Activated CD4-positive, alpha-beta T cell treated with anti-CD3 and anti-CD28 coated beads, Interleukin-2, amount 50 U/mL, for 24 hours (primary cell): ENCODE measurements at places on chromosomes 2 and 18.

- DNase-seq, result no peak
Observed at GRCh38 chr2:172893671-172894070, 158.0 kb downstream of the RAPGEF4 start.

DNA sequence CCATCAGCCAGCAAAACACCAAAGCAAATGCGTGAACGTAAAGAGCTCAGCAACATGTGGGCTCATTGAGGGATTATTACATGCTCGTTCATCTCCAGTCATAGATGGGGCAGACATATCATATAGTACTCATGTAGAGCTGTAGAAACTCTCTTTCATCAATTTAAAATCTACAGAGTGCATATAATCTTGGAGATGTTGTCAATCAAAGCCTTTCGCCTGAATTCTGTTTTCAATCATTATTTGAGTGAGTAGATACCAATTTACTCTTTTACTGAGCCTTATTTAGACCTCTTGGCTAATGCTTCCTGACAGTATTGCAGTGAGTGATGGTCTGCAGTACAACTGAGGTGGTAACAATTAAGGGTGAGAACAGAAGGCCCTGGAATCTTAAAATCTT, 7.0 kb downstream of the RIT2 start:
- DNase-seq, result no peak

GRCh38 chr2:10720947-10721395, 459 bp upstream of the ATP6V1C2 start:
- no peak for DNase-seq

- DNase-seq, result no peak
Observed at GRCh38 chr2:215436705-215437565, 1.1 kb upstream of the FN1 start.

GRCh38 chr2:217993817-217994463, 8.9 kb downstream of the TNS1 start:
- DNase-seq, result peak; percentile 15

DNA sequence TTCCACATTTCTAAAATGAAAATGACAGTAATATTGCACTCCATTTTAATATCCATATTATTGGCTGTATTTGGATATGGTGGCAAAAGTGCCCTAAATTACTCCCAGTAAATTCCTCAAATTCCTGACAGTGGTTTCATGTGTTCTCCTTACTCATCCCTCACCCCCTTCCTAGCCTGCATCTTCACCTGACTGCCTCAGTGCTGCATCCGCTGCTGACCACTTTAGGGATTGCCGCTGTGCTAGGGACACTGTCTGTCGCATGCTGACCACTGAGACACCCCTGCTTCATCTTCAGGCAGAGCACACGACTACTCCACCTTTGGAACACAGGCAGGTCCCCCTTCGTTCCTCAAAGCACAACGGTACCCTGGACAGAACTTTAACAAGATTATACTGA, 32.6 kb downstream of the DSEL start:
- no peak for DNase-seq

DNA sequence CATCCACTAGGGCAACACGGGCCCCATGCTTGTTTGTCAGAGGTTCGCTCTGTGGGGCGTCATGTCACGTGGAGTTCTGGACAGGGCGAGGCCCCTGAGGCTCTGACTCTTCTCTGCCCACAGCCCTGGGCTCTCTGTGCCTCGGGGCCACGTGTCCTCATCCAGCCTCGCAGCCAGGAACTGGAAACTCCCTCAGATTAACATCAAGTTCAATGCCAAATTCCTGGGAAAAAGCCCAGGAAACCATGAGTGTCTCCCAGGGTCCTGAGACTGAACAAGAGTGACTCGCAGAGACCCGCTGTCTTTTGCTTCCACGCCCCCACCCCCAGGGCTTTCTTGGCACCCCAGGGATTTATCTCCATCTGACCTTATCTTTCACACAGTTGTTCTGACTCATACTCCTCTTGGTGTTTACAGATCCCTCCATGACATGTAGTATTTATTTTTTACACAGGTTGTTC, 174.0 kb upstream of the PIEZO2 start:
- DNase-seq, result no peak

- DNase-seq, result no peak
Observed at GRCh38 chr2:242098034-242098433, 228.5 kb downstream of the RTP5 start.

- no peak for DNase-seq
Observed at GRCh38 chr2:154698721-154699574, 453 bp downstream of the KCNJ3 start.

GRCh38 chr2:39164089-39164488, 43.2 kb upstream of the SOS1 start:
- DNase-seq, result no peak

- no peak for DNase-seq
Observed at GRCh38 chr18:21074336-21075323, 37.0 kb downstream of the ROCK1 start.

- no peak for DNase-seq
Observed at GRCh38 chr2:15287447-15288184, 273.5 kb downstream of the NBAS start.

DNA sequence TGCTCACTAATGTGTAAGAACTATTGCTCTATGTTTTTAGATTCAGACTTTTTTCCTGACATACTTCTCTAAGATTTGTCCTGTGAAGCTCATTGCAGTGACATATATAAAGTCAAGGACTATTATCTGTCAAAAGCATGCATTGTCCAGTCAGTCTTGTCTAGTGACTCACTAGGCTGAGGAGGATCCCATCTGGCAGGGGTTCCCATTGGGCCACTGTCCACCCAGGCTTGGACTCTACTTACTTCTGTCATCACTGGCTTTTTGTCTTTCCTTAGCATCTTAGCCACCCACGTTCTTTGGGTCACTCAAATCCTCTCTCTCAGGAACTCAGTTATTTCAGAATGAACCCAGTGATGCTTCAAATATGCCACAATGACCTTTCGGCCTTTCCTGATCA, 132.6 kb upstream of the NABP1 start:
- DNase-seq, result no peak

- DNase-seq, result no peak
Observed at GRCh38 chr18:55013685-55014084, 54.4 kb upstream of the CCDC68 start.

DNA sequence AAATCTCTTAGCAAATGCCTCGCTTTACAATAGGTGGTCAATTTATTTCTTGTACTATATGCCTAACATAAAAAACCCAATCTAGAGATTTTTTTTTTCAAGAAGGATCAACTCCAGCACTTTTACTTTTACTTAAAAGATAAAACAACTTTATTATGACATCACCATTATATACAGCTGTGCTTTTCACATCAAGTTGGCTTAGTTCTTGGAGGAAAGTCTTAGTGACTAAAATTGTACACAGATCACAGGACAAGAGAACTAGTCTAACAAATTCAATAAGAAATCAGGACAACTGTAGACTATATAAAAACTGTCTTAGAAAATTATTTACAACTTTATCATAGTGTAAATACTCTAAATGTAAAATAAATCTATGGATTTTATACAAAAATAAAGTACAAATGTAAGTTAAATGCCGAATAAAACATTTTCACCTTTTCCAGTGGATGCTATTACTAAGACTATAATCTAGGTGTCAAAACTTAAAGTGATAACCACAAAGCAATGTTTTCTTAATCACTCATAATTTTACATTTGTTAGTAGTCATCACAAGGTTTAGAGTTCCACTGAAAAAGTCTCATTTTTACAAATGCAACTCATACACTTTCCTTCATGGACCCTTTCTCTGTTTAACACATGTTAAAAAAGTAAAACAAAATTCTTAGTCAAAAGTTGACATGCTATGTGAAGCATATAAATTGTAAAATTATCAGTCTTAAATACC, 5.4 kb upstream of the CD302 start:
- DNase-seq, result no peak

DNA sequence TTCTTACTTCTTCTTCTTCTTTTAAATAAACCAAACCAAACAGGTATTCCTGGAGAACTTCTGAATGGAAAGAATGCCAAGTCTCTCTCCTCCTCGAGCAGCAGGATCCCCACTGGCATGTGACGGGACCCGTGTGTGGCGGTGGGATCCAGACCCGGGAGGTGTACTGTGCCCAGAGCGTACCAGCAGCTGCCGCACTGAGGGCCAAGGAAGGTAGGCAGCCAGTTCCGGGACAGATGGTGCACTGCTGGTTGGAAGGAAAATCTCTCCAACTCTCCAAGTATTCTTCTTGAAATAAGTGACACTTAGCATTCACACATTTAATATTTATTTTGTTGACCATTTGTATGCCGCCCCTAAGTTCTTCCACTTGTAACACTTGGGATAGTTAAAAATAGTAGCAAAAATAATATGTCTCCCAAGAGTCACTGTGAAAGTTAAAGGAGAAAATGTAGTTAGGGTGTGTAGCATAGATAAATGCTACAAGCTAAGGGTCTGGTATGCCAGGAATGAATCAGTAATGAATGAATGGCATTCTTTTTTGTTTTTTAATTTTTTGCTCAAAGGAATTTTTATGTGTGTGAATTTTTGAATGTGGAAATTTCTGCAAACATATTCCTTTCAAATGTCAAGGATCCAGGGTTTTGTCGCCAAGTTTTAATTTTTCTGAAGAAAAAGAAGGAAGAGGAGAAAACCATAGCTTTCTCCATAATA, 349.9 kb downstream of the THSD7B start:
- DNase-seq, result no peak

GRCh38 chr18:79819968-79820351, 22.2 kb downstream of the KCNG2 start:
- DNase-seq, result no peak

DNA sequence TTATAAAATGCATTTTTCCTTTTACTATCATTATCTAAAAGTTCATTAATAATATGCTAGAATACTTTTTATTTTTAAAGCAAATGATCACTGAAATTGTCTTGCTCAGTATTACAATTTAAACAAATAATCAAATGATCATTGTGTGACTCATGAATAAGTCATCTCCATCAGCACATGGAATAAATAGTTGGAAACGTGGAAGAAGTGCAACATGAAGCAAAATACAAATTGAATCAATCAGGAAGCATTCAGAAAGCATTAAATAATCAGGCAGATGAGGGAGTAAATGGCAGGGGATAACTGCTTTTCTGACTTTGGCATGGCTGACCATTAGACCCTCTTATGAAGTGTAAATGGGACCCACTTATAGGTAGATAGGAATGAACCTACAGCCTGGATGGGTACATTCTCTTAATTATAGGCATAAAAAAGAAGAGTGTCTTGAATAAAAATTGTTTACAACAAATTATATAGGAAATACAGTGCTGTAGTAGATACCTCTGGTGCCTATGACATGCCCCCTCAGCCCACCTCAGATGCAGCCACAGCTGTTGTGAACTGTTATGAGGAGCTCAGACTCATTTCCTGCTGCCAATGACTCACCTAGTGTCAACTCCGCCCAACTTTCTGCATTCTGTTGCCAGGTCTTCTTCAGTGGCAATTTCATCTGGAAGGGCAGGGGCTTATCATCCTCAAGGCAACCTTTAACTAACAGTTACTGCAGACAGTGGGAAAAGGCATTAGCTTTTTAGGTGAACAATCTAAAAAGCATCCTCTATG, 936.0 kb downstream of the TRIB2 start:
- DNase-seq, result no peak

DNA sequence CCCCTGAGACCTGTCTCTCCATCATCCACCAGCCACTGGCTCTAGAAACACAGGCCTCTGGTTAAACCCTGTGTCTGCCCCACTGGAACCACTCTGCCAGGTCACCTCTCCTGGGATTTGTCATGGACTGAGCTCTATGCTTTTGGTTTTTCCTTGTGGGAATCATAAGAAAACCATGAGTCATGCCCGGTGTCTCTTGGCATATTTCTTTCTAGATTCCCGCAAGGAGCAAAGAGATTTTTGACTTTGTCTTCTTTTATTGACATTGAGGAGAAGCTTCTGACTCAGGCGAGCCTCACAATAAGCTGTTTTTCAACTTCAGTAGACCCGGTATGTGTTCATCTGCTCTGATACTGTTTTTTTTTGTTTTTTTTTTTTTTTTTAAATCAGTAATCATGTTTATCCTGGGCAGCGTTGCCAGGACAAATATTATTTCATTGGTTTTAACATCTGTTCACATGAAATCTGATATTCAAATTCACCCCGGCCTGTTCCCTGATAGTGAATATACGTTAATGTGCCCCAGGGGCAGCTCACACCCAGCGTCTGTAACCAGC, 207.1 kb downstream of the ACKR3 start:
- DNase-seq, result no peak

GRCh38 chr2:138177693-138178092, 213.4 kb downstream of the HNMT start:
- no peak for DNase-seq

DNA sequence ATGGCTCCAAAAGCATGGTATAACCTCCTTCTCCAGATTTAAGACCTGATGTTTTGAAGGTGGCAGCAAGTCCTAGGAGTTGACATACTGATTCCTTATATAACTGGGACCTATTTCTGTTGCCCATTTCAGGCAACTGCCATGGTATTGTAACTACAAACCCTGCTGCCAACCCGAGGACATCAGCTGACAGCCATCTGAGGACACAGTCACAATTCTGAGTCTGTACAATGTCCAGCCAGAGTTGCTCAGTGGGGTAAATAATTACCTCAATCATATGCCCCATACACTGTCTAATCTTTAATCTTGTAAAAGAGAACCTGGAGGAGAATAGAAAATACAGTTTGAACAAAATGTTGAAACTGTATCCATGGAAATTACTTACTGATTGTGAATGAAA, 8.7 kb upstream of the GAREM2 start:
- no peak for DNase-seq

DNA sequence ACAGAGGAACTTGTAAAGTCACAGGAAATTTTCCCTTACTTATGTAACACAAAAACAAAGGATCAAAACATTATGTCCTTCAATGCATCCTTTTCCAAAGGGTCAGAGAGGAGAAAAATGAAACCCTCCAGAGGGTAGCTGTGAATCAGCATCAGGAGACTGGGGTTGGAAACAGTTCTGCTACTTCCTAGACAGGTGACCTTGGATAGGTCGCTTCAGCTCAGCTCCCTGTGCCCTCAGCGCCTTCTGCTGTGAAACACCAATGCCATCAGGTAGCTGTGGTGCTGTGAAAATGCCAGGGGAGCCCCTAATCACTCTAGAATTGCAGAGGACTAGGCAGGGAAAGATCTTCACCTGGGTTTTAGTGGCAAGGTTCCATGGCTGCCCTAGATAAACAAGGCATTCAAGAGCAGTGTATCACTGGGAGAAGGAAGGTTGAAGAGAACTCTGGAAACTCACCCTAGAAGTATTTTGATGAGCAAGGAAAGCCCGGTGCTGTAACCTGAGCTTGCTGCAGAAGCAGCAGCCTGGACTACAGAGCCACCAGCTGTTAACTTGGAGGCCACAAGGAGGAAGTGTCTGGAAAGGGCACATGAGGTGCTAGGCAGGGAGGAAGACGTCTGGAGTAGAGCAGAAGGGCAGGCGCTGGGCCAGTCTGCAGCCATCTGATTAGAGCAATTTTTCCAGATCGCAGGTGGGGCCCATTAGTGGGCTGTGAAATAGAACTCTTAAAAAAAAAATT, 100.7 kb upstream of the MCFD2 start:
- DNase-seq, result no peak

GRCh38 chr18:70961939-70962338, 673.1 kb downstream of the SOCS6 start:
- no peak for DNase-seq

- DNase-seq, result no peak
Observed at GRCh38 chr2:88671786-88672427, 19.6 kb upstream of the RPIA start.
